Activated T-helper 1 cell treated with anti-CD3 and anti-CD28 coated beads, Interleukin-2, amount 50 U/mL, for 16 hours (primary cell): ENCODE measurements at places on chromosomes 11 and 22.

DNA sequence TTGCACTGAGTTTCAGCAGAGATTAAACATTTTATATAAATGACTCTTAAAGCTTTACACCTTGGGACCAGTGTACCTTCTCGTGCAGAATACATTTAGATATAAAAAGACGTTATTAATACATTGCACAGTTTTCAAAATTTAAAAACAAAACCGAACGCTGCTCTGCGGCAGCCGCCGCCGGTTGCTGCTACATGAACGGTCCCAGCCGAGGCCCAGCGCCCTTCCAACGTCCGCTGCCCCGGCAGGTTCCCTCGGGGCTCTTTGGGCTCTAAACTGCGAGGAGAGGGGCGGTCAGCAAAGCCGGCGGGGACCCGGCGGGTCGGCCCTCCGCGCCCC, 2.0 kb downstream of the CDKN1C start:
- DNase-seq, result no peak

GRCh38 chr11:47987310-47987709, 7.0 kb downstream of the PTPRJ start:
- DNase-seq, result no peak

DNA sequence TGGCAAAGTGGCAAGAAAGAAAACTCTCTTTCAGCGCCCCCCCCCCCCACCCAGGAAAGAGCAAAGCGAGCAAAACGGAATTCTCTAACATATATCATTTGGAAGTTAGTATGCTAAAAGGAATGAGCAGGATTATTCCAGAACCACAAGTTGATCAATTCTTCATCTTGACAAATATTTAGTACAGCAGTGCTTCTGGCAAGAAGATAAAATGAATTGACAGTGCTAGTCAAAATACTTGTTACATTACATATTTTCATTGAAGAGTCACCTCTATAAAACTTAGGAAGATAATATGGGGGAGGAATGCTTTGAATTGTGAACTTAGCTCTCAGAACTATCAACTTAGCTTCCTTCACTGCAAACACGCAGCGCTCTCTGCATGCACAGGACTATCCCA, 377.4 kb downstream of the DYNC2H1 start:
- no peak for DNase-seq

DNA sequence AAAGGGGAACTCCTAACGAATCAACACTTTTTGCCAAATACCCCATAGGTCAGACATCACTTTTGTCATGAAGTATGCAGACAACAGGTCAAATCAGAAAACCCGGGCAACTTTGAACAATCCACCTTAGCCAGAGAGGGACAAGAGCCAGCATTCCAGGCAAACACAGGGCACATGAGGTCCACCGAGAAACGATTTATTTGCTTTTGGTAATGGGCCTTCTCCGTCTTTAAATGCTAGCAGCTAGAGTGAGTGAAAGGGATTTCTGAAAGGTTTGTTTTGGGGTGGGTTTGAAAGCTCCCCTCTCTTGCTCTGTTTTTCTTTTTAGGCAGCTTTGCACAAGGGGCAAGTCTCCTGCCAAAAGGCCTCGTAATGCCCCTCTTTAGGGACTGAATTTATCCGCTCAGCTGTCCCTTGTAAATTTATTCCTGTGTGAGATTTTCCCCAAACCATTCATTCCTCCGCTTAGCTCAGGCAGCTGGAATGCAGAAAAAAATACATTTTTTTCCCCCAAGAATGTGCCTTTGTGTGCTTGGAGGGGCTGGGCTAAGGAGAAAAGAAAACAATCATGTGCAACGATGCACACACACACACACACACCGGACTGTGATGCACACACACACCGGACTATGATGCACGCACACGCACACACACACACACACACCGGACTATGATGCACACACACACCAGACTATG, 196.9 kb downstream of the SNX19 start:
- no peak for DNase-seq

DNA sequence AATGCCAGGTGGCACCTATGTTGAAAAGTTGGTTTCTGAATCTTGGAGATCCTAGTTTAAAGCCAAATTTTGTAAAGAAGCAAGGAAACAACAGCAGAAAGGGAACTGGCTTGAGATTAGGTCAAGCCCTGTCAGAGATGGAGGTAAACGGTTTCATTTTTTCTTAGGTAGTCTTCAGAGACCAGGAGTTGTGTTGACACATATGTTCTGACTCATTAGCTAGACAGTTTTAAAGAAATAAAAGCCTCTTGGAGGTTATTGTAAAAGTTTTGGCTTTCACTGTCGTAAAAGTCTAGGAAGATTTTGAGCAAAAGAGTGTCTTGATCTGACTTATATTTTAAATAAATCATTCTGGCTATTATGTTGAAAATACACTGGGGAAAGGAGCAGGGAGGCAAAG, 151.5 kb upstream of the CTSC start:
- no peak for DNase-seq

GRCh38 chr11:99327527-99327926, 306.8 kb downstream of the CNTN5 start:
- DNase-seq, result no peak

GRCh38 chr11:105647780-105648179, 37.9 kb downstream of the GRIA4 start:
- DNase-seq, result no peak

DNA sequence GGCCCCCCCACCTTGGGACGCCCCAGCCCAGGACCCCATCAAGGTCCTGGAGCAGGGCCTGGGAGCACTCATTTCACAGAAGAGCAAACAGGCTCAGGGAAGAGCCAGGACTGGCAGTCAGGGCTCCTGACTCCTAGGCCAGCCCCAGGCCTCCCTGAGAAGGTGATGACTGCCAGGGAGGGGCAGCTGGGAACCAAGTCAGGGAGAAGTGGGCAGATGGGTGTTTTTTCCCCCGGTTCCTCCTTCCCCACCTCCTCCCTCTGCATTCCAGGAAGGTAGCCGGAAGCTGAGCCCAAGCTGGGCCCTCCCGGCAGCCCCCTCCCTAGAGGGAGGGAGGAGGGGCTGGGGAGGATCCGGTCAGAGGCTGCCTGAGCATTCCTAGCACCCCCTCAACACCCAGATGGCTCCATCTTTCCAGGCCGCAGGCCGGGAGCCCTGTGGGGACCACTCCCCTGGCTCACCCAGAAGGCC, 19.6 kb downstream of the MYRF start:
- no peak for DNase-seq

- no peak for DNase-seq
These were observed 1075.0 kb downstream of the BRD1 start for GRCh38 chr22:48752451-48753380.

DNA sequence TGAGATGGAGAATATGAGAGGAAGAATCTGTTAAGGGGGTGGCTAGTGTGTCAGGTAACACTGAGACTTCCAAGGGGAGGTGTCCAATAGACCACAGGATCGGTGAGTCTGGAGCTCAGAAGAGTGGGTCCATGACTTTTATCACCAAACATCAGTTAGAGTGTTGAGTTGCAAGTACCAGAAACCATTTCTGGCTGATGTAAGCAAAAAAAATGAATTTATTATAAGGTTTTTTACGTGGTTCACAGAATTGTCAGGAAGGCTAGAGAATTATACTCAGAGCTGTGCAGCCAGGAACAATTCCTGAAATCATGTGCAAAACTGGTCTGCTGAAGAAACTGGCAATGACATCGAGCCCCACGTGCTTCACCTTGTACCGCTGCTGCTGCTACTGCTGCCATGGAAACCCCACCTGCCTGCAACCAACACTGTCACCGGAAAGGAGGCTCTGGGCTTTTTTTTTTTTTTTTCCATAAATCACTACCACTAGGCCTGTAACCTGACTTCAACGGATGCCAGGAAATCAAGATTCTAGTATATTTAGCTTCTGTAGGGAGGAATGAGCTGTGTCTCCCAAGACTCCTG, 16.6 kb upstream of the STK33 start:
- DNase-seq, result no peak

DNA sequence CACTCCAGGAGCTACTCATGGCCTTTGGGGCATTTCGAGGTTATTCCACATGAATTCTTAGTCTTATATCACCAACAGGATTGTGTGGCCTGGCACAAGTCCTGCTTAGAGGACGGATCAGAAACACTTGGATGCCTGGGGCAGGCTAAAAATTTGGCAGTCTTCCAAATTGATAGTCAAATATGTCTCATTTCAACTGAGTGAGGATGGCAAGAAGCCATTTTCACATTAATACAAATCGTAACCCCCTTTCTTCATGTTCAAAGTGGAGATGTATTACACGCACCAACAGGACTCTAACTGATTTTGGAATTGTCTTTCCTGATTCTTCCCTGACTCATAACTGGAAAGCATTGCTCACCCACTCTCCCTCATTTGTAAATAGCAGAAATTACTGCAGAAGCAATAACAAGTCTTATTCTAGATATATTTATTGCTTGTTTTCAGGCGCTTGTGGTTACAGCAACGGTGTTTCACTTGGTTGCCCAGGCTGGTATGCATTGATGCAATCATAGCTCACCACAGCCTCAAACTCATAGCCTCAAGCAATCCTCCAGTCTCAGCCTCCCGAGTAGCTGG, 10.3 kb upstream of the CCDC86 start:
- DNase-seq, result no peak

DNA sequence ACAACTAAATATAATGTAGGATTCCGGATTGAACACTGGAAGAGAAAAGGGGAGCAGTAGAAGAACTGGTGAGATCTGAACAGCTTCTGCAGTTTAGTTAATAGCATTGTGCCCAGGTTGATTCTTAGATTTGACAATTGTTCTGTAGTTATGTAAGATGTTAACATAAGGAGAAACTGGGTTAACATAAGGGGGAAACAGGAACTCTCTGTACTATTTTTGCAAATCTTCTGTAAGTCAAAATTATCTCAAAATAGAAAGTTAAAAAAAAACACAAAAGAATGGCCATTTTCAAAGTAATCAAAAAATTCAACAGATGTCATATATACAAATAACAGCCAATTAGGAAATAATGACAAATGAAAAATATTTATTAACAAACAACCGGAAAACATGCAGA, 18.7 kb upstream of the LRP5 start:
- no peak for DNase-seq

GRCh38 chr11:77213029-77213579, 85.1 kb downstream of the MYO7A start:
- no peak for DNase-seq

DNA sequence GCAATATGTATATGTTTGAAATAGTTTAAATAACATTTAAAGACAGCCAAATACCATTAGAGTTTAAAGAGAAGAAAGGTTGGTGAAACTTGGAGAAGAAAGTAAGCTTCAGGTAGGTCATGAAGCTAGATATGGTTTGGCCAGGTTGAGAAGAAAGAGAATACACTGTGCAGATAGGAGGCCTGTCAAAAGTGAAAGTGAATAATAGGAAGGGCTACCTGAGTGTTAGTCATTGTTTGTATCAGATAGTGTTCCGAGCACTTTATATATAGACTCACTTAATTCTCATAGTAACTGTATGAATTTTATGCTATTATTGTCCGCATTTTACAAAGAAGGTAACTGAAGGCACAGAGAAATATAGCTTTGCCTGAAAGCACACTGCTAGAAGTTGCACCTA, 56.9 kb downstream of the USP47 start:
- DNase-seq, result no peak

DNA sequence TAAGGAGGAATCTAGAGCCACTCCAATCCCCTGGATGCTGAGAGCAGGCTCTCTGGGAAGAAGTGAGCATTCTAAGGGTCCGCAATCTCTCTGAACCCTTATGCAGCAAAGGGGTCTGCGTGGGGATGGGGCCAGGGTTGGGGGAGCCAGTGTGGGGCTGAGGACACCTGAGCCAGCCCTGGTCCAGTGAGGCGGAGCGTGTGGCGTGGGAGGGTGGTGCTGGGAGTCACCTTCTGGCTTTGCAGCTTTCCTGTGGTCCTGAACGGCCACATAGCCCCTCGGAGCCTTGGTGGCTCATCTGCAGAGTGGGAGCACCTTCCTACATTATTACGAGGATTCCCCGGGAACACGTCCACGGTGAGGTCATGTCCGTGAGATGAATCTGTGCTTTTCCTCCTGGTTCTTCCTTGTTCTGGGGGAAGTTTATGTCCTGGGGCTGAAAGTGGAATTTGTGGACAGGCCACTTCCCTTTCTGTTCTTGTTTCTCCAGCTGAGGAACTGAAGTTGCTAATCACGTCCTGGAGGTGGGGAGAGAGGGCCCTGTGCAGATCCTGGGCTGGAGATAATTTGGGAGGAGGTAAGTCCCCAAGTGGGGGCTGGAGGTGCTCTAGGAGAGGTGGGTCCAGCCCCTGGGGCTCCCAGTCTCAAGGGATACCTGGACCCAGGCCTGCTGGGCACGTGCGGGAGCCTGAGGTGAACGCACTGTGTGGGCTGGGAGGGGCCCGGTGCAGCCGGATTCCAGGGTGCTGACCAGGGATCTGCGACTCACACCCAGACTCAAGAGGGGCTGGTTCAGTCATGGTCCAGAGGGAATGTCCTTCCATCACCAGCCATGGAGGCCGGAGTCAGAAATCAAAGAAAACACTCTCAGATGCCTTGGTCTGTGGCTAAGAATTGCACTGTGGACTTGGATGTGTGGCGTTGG, 6.1 kb downstream of the MRGPRE start:
- DNase-seq, result no peak

DNA sequence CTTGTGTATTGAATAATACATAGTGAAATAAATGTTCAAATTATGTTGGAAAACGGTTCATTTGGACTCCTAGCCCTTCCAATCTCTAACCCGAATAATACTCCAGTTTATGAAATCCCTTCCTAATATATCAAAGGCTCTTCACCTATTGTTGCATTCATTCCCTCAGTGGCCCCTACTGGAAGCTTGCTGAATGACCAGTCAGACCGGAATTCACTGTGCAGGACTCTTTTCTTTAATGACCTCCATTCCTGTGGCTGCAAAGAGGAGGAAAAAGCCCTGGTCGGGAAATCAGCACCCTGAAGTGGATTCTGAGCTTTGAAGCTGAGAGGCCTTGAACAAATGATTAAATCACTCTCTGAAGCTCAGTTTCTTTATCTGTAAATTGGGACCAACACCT, 19.1 kb upstream of the RCN1 start:
- DNase-seq, result no peak

DNA sequence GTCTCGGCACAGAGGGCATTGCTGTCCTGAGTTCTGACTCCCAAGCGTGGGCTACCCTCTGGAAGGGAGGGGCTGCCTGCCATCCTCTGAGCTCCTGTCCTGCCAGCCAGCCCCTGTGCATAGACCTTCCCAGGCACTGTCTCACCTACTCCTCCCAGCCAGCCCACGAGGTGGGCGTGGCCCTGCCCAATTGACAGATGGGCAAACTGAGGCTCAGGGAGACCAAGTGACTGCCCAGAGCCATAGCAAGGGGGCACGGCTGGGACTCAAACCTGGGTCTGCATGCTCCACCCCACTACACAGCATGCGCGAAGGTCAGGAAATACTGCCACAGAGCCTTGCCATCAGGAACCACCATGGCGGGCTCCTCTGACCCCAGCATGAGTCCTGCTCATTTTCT, 29.4 kb upstream of the PRR5 start:
- no peak for DNase-seq
